ENCODE measurements at places on chromosomes 6 and 20.

DNA sequence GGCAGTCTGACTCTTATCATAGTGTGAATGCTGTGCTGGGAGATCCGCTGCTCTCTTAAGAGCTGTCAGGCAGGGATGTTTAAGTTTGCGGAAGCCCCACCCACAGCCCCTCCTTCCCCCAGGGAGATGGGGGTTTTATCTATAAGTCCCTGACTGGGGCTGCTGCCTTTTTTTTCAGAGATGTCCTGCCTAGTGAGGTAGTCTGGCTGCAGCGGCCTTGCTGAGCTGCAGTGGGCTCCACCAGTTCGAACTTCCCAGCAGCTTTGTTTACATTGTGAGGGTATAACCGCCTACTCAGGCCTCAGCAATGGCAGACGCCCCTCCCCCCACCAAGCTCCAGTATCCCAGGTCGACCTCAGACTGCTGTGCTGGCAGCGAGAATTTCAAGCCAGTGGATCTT, 75.7 kb upstream of the UST start:
- DNase-seq: no peak

DNA sequence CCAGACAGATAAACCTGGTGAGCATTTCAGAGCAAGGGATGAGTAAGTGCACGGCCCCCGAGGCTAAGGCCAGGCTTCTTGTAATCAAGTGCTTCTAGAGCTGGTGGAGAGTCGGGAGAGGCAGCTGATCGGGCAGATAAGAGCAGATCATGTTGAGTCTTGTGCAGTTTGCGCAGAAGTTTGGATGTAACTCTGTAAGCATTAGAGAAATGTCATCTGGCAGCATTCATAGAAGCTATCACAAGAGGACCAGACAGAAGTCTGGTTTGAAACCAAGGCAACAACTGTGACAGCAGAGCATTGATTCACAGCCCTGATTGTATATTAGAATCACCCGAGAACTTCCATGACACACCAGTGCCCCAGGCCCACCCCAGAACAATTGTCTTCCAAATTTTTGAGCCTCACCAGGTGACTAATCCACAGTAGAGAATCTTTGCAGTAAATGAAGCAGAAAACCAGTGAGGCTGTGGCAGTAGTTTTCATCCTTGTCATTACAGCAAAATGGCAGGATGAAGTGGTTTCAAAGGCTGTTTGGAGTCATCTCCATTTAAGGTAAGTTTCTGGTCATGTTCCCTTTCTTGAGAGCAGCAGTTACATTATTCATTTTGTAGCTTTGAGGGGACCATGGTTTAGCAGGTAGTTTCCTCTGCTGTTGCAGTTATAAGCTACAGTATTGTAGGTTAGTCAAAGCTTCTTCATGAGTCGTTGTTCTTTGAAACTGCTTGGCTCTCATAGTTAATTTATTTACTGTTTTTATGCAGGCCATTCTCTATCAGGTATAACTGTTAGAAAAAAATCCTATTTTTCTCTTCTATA, 84.1 kb downstream of the RNF217 start:
- no peak for DNase-seq

DNA sequence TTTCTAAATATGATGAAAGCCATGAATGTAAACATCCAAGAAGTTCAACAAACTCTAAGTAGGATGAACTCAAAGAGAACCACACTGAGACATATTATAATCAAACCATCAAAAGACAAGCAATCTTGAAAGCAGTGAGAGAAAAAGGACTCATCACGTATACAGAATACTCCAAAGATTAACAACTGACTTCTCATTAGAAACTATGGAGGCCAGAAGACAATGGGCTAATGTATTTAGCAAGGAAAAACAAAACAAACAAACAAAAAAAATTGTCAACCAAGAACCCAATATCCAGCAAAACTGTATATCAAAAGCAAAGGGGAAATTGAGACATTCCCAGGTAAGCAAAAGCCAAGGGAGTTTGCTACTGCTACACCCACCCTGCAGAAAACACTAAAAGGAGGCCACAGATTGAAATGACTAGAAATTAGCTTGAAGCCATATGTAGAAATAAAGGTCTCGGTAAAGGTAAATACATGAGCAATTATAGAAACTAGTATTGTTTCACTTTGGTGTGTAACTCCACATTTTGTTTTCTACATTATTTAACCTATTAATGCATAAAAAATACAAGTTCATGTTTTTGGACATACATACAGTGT, 301.1 kb upstream of the QKI start:
- DNase-seq: no peak

GRCh38 chr6:12232339-12232738, 57.8 kb upstream of the EDN1 start:
- DNase-seq: peak; percentile 72

- DNase-seq: no peak
Observed at GRCh38 chr6:106823732-106824351, 150.7 kb downstream of the CD24 start.

GRCh38 chr20:33713865-33714367, 6.2 kb downstream of the PXMP4 start:
- no peak for DNase-seq

- no peak for DNase-seq
Observed at GRCh38 chr6:137016356-137016755, 28.4 kb downstream of the IL20RA start.

- no peak for DNase-seq
Observed at GRCh38 chr20:19774135-19774933, 16.3 kb downstream of the RIN2 start.

- DNase-seq: no peak
Observed at GRCh38 chr20:62359491-62360121, 7.5 kb downstream of the LAMA5 start.

DNA sequence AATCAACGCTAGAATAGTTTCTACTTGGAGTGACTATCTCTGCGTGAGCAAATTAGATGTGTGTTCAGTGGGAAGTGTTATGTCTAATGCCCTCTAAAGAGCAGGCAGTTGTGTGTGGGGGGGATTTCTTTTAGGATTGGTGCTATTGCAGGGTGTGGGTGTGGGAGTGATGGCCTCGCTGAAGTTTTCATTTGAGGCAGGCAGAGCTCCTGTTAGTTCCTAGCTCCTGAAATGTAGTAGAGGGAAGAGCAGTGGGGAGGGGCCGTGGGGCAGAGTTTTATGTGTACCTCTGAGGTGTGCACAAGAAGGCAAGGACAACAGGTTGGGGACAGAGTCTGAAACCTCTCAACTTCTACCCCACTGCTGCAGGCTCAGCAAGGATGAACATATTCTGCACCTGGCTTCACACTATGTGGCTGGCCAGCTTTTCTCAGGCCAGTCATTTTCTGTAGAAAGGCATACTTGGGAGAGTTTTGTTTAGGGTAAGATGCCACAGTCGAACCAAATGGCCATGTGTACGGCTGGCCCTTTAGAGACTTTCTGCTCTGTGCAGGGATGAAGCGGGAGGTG, 229.2 kb upstream of the SUPT3H start:
- DNase-seq: no peak

- peak; percentile 64 for DNase-seq
Observed at GRCh38 chr6:17086469-17086868, 15.4 kb upstream of the STMND1 start.

DNA sequence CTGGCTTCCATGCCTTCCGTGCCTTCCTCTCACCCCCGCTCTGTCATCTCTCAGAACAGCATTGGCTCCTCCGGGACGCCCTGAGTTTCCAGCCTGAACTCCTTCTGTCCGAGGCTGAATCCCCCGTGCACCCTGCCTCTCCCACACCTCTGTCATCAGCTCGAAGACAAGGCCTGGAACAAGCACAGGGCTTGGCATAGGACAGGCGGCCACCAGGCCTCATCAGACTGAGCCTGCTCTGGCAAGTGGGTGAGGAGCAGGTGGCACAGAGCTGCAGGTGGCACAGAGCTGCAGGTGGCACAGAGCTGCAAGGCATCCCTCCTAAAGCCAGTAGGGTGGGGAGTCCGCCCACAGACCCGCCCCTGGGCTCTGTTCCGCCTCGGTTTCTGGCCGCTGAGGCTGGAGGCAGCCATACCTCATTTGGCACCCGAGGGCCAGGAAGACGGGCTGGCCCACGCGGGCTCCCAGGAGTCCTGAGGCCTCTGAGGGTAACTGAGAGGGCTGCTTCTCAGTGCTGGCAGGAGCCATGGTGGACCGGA, 60.2 kb downstream of the EZR start:
- DNase-seq: no peak

GRCh38 chr6:128240024-128240428, 280.4 kb downstream of the PTPRK start:
- peak; percentile 19 for DNase-seq

DNA sequence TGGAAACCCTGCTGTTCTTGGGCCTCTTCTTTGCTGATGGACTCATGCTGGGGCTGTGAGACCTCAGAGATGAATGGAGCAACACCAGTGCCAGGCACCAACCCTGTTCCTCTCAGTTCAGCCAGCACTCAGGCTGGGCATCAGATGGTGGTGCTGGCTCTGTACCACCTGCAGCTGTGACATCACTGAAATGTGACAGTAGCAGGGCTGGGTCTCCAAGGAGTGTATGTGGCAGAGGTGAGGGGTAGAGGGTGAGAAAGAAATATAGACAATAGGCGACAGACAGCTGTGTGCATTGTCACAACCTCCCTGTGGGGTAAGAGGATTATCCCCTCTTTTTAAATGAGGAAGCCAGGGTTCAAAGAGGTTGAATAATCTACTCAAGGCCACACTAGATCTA, at the start of gene TP53TG5:
TSS of gene TP53TG5 (minus strand) at position 135 of the 400 bp plus-strand sequence. CDS start at position 46, 89 bp downstream.
- no peak for DNase-seq

DNA sequence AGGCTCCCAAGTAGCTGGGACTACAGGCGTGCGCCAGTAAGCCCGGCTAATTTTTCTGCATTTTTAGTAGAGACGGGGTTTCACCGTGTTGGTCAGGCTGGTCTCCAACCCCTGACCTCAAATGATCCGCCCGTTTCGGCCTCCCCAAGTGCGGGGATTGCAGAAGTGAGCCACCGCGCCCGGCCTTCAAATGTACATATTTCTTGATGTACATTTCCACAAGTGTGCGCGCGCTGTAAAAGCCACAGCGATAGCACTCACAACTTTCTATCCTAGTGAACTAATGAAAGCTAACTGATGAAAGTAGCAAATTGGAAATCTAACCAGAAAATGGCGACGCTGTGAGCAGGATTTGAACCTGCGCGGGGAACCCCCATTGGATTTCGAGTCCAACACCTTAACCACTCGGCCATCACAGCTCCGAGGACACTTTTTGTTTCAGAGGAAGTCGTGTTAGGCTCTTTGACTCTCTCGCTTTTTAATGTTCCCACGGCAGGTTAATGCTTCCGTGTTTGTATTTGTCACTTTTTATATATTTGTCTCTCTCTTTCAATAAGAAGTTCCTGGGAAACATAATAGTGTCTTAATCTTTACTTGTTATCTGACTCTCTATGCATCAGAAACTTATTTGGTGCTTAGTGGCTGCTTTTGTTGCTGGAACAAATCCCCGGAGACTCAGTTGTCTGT, 199.4 kb upstream of the ZNF184 start:
- DNase-seq: no peak

DNA sequence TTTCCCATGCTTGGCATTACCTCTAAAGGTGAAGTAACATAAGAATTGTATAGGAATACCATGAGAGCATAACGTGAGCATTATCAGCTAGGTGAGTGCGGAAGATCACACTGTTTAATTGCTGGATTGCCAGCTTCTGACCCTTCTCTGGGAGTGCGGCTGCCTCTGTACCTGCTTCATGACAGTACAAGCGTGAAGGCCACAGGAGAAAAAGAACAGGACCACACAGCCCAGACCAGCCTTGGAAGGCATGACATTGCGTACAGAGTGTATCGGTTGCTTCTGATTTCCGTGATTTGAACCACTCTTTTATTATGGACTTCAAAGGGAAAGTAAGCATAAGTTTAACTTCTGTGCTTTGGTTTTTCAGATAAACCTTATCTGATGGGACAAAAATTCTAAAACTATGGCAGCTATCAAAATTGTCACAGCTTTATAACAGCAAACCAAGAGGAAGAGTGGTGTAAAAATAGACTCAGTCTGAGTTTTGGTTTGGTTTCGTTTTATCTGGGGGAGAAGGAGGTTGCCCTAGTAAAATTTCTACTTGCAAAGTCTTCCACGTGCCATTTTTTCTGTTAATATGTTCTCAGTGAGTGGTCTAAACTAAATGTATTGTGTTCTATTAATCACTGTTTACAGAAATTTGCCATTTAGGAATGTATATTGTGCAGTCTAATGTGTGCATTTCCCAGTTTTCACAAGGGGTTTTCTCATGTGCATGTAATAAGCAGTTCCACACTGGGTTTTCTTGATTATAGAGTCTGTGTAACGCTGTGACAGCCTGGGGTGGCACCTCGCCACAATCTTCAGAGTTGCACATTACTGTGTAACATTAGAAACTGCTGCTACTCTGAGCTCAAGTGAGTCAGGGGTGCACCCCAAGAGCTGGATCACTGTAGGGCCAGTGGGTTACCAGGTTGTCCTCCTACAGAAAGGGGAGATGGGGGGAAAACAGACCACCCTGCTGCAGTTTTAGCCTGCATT, 97.3 kb downstream of the RPP40 start:
- DNase-seq: no peak

- peak; percentile 3 for DNase-seq
Observed at GRCh38 chr6:148816117-148816516, 69.3 kb downstream of the UST start.

- no peak for DNase-seq
Observed at GRCh38 chr6:138600261-138600660, 101.0 kb upstream of the NHSL1 start.

DNA sequence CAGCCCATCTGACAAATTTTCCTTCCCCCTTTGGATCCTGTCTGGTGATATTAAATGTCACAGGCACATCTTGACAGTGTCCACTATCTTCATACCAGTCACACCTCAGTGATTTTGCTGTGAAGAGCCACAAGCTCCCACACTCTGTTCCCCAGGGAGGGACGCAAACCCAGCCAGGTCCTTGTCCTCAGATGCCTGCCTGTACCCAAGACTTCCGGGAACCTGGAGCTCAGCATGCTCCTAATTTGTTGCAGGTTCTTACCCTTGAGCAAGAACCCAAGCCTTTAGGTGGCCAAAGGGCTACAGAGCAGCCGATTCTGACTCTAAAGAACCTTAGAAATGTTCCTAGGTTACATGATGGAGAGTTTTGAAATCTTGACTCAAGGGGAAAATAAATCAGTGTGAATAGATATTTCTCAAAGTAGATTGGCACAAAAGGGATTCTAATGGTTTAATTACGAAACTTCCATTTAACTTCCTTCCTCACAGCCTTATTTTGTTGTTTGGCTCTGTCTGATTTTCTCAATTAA, 66.2 kb upstream of the MTHFD1L start:
- DNase-seq: no peak

- no peak for DNase-seq
Observed at GRCh38 chr6:42338744-42339222, 112.9 kb downstream of the TRERF1 start.

DNA sequence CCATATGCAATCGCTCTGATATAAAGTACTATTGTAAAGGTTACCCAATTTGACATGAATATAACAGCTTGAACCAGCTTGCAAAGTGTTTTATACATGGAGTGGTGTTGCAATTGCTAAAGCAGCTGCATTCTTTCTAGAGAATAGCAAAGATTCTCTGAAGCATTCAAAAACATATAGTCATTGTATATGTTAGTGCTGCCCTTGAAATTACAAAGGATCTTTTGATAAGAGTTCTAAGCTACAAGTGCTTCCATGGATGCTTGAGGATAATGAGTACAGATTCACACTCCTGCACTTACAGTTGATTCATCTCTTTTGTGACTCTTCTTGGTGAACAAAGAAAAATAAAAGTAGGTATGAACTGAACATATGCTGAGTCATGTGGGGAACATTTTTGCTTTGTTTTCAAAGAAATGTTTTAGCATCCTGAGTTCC, 175.7 kb downstream of the ALDH8A1 start:
- no peak for DNase-seq

Measured in suppressor macrophage (primary cell).